ENCODE measurements at places on chromosomes 16 and 17.
A peak's percentile ranks its signal among the peaks of the same experiment; 100 is the strongest.

DNA sequence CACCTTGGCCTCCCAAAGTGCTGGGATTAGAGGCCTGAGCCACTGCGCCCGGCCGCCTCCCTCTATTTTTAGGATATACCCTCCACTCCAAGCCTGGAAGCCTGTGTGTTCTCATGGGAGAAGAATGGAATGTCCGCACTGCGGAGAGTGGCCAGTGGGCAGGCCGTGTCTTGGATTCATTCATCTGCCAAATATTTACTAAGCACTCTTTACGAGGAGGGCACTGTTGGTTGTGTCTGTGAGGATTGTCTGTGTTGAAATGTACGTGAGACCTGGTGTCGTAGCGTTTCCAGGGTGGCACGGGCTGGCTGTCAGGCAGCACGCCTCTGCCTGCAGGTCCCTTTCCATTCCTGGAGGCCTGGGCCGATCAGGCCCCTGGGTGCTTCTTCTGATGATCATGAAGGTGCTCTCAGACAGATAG is 19.2 kb downstream of the PGS1 start:
- no peak for DNase-seq

DNA sequence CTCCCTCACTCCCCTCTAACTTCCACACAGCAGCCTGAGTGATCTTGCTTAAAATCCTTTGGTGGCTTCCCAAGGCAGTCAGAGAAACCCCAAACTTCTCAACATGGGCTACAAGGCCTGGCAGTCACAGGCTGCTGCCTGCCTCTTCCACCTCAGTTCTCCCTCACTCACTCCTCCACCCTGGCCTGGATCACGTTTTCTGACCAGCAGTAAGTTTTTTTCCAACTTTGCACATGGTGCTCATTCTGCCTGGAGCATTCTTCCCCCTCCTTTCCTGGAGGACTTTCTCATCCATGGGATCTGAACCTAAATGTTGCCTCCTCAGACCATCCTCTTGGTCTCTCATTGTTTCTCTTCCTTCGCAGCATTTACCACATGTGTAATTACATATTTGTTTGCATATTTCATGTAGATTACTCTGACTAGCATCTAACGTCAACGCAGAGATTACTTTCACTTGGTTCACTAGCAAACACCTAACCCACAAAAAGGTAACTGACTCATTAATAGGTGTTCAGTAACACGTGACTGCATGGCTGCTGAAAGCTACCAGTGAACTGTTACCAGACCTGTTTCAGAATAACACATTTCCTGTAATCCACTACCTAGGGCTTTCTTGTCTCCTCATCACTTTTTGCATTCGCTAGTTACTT is 17.1 kb downstream of the GNA13 start:
- DNase-seq = peak; percentile 51

DNA sequence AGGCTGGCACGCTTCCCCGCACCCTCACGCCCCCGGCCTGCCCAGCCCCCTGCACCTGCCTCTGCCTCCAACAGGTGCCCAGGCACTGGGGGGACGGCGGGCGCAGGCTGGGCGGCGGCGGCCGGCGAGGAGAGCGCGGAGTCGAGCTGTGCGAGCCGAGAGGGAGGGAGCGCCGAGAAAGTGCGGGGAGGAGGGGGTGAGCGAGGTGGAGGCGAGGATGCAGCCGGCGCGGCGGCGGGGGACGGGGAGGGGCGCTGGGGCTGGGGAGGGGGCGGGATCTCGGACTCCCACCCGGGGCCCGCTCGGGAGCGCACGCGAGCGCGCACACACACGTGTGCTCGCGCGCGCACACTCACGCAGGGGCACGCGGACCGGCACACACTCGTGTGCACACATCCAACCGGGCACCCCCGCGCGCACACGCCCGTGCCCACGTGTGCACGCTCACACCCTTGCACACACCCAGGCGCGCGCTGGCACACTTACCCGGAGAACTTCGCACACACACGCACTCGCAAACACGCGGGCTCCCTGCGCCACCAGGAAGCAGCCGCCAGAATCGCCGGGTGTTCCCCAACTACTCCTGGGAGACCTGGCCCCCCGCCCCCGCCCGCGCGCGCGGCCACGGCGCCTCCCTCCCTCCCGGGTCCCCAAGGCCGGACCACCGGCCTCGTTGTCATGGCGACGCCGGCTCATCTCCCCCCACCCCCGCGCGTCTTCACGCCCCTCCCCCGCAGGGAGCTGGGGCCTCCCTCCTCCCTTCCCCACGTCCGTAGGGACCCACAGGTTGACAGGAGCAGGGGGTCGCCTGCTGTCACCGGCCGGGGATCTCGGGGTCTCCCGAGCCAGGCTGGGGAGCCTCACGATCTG is at the start of gene DOC2A:
TSS of gene DOC2A (minus strand) at position 184 of the 870 bp plus-strand sequence. CDS start 805 bp downstream, outside the sequence.
- peak; percentile 34 for DNase-seq

GRCh38 chr16:87149051-87149450 is 168.1 kb downstream of the C16orf95 start:
- DNase-seq = no peak

- no peak for DNase-seq
These were observed 5.6 kb upstream of the NOTUM start for GRCh38 chr17:81966343-81967243.

DNA sequence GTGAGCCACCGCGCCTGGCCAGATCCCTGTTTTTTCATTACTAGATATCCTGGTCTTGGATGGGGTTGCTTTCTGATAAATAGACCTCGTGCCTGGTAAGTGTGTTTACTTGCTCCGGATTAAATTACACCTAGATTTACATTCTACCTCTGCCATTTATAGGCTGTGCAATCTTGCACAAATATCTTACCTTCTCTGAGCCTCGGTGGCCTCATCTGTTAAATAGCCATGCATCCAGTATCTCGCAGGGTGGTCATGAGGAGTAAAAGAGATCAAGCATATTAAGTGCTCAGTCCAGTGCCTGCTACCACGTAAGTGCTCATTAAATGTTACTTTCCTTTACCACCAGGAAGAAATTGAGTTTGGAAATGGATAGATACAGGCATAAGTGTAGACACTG is 98.4 kb downstream of the BMERB1 start:
- no peak for DNase-seq

DNA sequence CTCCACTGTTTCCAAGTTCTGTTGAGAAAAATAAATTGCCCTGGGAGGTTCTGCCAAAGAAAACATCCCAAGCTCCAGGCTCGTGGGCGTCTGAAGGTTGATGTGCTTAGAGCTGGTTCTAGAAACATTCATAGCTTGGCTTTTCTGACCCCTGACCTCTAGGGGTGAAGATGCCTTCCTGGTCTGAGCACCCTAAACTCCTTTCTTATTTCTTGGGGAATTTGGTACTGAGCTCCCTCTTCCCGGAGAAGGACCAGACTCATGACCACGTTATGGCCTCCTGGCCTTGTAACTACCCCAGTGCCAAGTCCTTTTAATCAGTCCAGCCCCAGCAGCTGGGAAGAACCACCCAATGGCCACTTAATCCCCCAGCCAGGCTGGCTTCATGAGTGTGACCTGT is 66.4 kb downstream of the MYH11 start:
- no peak for DNase-seq

DNA sequence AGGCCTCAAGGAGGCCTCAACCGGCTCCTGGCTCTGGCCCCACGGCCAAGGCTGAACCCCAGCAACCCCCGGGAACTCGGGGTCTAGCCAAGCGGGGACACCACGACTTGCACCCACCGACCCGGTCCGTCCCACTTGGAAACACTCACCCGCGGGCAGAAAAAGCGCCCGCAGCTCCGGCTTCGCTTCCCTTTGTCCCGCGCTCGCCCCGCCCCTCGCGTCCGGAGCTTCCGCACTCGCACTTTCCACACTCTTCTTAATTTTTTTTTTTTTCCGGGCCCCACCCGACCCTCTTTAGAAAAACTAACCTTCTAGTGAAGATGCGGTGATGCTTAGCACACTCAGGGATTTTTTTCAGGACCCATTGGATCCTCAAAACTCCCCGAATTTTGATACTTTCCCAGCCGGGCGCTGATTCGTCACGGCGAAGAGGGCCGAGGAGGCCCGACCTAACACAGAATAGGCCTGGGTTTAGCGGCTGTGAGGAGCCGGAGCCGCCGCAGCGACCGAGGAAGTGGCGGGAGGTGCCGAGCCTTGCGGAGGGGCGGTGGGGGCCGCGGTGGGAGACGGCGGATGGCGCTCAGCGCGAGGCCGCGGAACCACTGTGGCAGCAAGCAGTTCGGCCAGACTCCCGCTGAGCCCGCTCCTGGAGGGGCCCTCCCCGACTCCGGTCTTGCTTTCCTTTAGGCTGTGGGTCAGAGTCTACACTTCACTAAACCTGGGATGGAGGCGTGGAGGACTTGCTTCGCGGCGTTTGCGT is at the start of gene SMARCE1:
TSS of gene SMARCE1 (minus strand) at position 195 of the 760 bp plus-strand sequence. CDS start 2,016 bp downstream, outside the sequence.
- peak; percentile 64 for DNase-seq

- DNase-seq = no peak
These were observed 101.4 kb upstream of the HSBP1 start for GRCh38 chr16:83706394-83706793.

Data from naive thymus-derived CD8-positive, alpha-beta T cell (primary cell).